Cardiac septum (tissue), 1 donor: ENCODE measurements at places on chromosomes 6 and 20.

DNA sequence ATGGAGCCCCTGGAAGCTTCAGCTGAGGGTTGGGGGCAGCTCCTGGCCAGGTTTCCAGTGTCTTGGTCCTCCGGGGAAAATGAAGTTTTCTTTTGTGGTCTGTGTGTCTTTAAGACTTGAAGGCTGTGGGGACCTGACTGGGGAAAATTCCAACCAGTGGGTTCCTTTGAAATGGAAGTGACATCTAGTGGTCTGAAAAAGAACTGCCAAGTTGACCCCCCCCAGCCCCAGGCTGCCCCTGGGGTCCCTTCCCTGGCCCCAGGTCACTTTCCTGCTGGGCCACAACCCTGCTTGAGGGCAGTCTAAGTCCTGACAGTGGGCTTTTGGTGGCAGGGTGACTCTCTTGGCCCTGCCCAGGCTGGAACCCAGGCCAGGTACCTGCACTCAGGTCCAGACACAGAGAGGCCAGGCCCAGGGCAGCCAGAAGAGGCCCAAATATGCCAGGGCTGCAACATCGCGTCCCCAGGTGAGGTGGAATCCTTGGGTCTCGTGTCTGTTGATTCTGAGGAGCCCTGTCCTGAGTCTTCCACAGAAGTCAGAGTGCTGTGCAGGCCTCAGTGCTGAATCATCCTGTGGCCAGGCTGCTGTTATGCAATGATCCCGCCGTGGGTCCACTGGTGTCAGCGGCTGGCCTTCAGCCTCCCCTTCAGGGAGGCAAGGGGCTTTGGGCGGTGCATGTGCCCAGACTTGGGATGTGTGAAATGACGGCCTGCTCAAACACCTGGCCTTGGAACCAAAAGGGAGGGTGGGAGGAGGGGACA is 68.4 kb downstream of the VEGFA start:
- peak; percentile 91 for DNase-seq

GRCh38 chr20:52469128-52469527 is 277.5 kb upstream of the ZFP64 start:
- DNase-seq: no peak

DNA sequence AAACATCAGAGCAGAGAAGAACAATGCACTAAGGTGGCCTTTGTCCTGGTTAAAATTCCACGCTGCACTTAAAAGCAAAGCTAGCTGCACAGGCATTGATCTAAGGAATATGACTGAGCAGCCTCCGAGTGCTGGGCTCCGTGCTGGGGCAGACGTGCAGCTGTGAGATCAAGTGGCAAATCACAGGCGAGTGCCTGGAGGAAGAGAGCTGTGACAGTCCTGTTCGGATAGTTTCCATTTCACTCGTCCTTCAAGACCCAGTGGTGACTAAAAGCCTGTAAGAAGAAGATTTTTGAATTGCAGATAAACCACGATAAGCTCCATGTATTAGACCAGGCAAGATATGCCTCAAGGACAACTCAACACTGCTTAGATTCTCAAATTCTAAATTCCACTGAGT is 247.9 kb downstream of the ANKRD60 start:
- DNase-seq: no peak

- DNase-seq: no peak
Measured at GRCh38 chr6:100347901-100348550, 116.7 kb downstream of the SIM1 start.

GRCh38 chr20:3821996-3822395 is 1.6 kb downstream of the AP5S1 start:
- DNase-seq: no peak

DNA sequence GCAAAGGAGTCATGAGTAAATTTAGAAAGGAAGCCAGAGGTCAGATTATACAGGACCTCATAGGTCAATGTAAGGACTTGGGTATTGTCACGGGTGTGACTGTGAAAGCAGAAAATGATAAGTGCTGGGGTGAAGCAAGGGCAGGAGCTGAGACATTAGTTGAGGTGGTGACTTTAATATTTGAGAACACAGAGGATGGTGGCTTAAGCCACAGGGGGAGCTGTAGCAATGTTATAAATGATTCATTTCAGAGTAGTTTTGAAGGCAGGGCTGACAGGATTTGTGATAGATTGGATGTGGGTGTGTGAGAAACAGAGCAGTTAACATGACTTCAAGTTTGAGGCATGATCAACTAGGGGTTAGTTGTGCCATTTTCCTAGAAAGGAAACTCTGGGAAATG is 659.9 kb downstream of the EPM2A start:
- no peak for DNase-seq

DNA sequence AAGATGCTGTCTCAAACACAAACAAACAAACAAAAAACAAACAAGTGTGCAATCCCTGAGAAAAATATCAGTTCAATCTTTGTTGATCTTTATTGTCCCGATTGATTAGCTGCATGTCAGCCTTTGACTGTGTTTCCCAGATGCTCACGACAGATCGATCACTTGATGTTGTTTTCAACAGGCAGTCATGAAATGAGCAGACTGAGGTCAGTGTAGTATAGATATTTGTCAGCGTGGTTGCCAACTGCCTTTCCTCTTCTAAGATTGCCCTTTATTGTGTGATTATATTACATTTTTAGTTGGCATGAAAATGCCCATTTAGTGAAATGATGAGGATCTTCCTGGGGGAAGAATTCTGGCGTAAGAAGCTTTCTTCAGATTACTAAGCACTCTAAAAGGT is 25.6 kb downstream of the UTRN start:
- no peak for DNase-seq

DNA sequence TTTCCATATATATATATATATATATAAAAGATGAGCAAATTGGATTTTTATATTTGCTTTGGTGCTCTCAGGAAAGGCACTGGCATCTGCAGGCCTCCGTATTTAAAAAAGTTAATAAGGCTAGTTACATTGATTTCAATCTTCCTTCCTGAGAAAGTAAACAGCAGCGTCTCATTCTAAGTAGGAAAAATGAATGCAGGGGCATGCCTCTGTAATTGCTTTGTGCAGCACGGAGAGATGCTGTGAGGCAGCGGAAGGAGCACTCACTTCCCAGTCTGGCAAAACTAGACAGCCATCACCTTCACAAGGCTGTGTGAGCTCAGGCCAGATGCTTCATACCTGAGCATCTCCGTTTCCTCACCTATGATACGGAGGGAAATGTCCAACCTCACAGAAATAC is 303.7 kb downstream of the PTPRT start:
- no peak for DNase-seq

DNA sequence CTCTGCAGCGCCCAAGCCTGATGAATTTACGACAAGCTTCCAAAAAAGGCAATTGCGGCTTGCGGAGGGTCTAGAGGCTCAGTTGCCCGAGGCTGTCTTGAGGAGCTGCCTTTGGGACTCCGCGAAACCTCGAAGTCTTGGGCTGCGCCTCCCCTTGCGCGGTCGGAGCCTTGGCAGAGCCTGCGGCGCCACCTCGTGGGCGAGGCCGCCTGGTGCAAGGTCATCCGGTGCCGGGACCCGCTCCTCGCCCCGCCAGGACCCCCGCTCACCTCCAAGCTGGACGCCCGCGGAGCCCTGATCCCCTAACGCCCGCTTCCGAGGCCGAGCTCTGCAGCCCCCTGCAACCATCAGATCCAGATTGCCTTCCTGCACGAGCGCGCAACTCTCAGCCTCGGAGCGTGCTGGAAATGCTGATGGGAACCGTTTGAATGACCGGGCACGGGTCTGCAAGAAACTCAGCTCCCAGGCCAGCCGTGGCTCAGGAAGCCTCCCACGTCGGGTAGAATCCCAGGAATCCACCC is 14.9 kb upstream of the FAM210B start:
- no peak for DNase-seq

GRCh38 chr20:63342561-63343459 is 18.3 kb downstream of the CHRNA4 start:
- no peak for DNase-seq

- no peak for DNase-seq
Measured at GRCh38 chr20:1005452-1006027, 3.4 kb upstream of the RSPO4 start.

- no peak for DNase-seq
Measured at GRCh38 chr6:137191236-137191635, 17.8 kb upstream of the IL22RA2 start.

- DNase-seq: no peak
Measured at GRCh38 chr20:48003021-48003420, 217.7 kb upstream of the SULF2 start.

DNA sequence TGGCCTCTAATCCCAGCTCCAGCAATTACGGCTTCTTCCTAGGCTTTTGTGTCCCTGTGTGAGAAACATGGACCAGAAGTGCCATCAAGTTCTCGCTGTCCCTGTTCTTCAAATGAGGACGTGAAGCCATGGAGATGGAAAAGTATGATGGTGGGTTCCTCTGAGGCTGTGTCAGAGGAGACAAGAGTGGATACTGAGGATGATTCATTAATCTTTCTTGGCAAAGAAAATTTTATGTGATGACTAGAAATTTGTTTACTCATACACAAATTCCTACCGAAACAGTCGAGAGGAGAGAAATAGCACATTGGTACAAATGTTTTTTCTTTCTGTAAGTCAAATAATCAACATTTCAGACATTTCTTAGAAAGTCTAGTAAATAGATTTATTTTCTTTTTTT is 35.0 kb upstream of the PNRC1 start:
- no peak for DNase-seq

DNA sequence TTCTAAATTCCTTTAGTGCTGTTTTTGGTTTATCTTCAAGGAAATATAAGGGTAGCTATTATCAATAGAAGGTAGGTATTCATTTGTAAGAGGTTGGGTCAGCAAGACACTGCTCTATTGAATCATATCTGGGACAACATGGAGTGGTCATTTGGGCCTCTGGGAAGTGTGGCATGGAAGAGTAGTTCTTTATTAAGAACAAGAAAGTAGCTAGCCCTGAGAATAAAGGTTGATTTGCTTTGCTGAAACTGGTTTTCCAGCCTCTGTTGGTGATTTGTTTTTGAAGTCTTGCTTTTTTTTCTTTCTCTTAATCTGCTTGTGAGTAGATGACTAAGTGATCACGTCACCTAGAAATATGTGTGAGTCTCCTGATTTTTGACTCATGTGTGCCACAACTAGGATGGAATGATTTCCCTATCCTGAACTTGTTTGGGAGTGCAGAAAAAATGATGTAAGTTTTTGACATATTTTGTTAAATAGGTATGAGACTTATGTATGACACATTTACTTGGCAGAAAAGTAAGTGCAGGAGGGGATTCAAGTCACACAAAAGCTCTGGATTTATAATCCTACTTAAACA is 381.8 kb downstream of the CENPW start:
- no peak for DNase-seq

DNA sequence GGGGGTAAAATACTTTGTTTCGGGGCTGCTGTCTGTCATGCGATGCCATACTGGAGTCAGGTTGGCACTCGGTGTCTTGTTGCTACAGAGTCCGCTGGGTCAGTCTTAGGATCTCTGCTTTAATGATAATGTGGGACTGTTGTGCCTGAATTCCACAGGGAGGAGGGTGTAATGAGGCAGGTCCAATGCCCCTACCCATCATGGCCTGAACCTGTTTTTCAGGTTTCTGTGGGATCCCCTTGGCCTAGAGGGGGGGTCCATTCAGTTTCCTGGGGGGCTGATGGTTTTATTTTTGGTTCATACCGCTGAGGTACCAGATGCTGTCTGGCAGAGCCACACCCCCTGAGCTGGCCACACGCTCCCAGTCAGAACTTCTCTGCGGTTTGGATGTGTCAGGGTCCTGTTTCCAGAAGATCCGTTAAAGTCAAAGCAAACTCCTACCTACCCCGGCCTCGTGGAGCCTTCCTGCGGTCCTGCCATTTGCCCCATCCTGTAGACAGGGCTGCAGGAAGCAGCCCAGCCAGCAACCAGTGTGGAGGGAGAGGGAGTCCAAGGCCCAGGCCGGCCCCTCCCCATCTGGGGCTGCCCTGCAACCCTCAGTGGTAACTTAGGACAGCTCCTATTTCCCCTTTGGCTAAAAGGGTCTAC is 69.7 kb downstream of the TCP11 start:
- no peak for DNase-seq

GRCh38 chr6:146984251-146984924 is 219.8 kb upstream of the STXBP5 start:
- DNase-seq: no peak

DNA sequence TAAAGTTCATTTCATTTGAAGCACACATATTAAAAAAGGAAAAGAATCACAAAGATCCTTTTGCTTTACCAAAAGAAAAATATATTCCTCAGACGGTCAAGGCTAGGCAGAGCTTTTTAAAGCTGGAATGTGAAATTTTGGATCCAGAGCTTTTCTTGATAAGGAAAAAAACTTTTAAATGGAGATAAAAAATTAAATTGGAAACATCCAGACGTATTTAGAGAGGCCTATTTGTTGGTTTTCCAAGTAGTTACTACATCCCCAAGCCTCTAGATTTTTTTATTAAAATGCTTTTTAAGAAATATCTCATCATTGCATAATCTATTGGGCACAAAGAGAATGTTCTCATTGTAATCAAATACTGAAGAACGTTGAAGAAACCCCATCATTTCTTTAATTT is 385.7 kb upstream of the CITED2 start:
- no peak for DNase-seq

GRCh38 chr6:128519931-128520435 is 416 bp downstream of the PTPRK start:
- peak; percentile 77 for DNase-seq

- DNase-seq: no peak
Measured at GRCh38 chr6:34671801-34672656, 24.5 kb downstream of the ILRUN start.

- DNase-seq: no peak
Measured at GRCh38 chr20:7178004-7178403, 410.5 kb downstream of the BMP2 start.
